ENCODE measurements at places on chromosomes 3 and 15.
A peak's percentile ranks its signal among the peaks of the same experiment; 100 is the strongest.

GRCh38 chr3:182723596-182723995, 69.7 kb upstream of the ATP11B start:
- H3K4me1 ChIP-seq: no peaks in the 10 kb centered on the region
- H3K4me3 ChIP-seq: no peak overlapping the region
- no peaks in the 10 kb centered on the region for H3K27me3 ChIP-seq

DNA sequence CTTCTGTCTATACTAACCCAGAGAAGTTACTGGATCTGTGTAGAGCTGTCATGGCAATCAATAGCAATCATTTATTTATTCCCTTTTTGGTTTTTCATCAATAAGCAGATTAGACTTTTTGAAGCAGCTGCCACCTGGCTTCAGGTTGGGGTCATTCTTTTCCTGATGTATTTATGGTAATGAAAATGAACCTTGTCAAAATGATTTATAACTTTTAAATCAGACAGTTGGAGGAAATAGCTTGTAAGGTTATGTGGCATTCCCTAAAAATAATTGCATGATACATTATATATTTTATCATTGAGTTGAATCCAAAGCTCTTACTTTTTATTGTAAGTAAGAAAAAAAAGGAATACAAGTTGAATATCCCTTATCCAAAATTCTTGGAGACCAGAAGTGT, 8.6 kb downstream of the TIPARP start:
- DNase-seq: no peak
- H3K4me3 ChIP-seq: no peak overlapping the region
- H3K27me3 ChIP-seq: no peaks in the 10 kb centered on the region
- H3K27ac ChIP-seq: no peak overlapping the region

- no peaks in the 10 kb centered on the region for H3K36me3 ChIP-seq
- H3K4me1 ChIP-seq: peaks cover 54% of the 10 kb centered on the region
- no peaks in the 10 kb centered on the region for H3K27me3 ChIP-seq
- H3K27ac ChIP-seq: peak overlapping the region; percentile 77
- no peak overlapping the region for H3K4me3 ChIP-seq
- DNase-seq: no peak
Observed at GRCh38 chr3:69867941-69868505, 128.8 kb downstream of the MITF start.

DNA sequence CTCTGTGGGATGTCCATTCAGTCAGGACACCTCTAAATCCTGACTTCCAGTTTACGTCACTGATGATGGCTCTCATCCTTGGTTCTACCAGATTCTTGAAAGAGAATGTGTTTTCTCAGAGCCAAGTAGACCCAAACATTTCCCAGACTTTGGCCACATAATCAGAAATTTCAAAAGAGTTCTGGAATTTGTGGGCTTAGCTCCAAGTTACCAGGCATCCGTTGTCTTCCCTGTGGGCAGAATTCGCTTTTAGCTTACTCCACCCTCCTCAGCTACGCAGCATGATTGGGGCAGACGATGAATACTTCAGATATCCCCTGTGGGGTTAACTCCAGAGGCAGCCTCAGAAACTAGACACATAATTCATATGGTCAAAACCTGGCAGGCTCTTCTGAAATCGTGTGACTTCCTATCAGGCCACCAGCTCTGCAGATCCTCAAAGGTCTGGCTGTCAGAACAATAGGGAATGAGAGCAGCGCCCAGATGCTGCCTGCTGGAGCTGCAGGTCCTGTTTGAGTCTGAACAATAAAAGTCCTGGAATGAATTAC, 30.6 kb downstream of the CRTC3 start:
- DNase-seq: no peak
- H3K27ac ChIP-seq: no peak overlapping the region
- no peaks in the 10 kb centered on the region for H3K4me1 ChIP-seq
- H3K36me3 ChIP-seq: no peaks in the 10 kb centered on the region
- H3K27me3 ChIP-seq: no peaks in the 10 kb centered on the region

GRCh38 chr3:177195242-177195991, 1.9 kb downstream of the TBL1XR1 start:
- H3K36me3 ChIP-seq: peaks cover 7% of the 10 kb centered on the region
- H3K27me3 ChIP-seq: no peaks in the 10 kb centered on the region
- peak; percentile 58 for DNase-seq
- H3K4me3 ChIP-seq: peak overlapping the region; percentile 92
- peaks cover 26% of the 10 kb centered on the region for H3K4me1 ChIP-seq
- peak overlapping the region; percentile 87 for H3K27ac ChIP-seq

DNA sequence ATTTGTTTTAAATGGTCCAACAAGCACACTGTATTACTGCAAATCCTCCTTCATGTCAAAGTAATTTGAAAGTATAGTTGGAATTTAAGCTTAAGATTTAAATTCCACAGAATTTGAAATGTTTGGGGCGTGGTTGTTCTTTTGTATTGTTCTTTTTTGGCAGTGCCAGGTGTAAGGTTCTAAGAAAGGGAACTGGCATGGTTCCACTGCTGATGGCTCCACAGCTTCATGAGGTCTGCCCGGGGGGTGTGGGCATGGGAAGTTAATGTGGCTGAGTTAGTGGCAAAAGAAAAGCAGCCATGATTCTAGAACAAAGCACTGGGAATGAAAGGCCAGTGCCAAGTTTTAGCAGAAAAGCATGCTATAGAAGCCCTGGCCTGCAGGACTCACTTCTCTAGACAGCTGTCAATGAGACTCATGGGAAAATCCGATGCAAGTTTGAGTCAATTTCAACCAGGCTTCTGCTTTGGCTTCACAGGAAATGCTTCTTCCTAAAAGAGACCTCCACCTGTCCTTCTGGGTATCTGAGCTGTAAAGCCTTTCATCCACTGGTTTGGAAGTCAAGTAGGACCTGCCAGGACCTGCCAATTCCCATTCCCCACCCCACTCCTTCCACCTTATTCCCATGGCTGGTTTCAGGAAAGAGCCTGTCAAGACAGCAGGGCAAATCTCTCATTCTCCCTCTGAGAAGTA, 18.9 kb downstream of the CDCP1 start:
- peaks cover 41% of the 10 kb centered on the region for H3K36me3 ChIP-seq
- H3K27me3 ChIP-seq: no peaks in the 10 kb centered on the region
- H3K27ac ChIP-seq: peak overlapping the region; percentile 100

- no peak for DNase-seq
- H3K27me3 ChIP-seq: no peaks in the 10 kb centered on the region
- no peaks in the 10 kb centered on the region for H3K36me3 ChIP-seq
- H3K27ac ChIP-seq: no peak overlapping the region
- H3K4me3 ChIP-seq: no peak overlapping the region
Observed at GRCh38 chr15:89052474-89052873, 35.8 kb upstream of the ABHD2 start.

GRCh38 chr15:40115670-40116093, 7.0 kb upstream of the BMF start:
- H3K4me1 ChIP-seq: peaks cover 3% of the 10 kb centered on the region
- H3K4me3 ChIP-seq: no peak overlapping the region
- no peaks in the 10 kb centered on the region for H3K27me3 ChIP-seq
- H3K36me3 ChIP-seq: no peaks in the 10 kb centered on the region
- peak; percentile 27 for DNase-seq
- no peak overlapping the region for H3K27ac ChIP-seq

GRCh38 chr3:132660052-132660810, at the start of gene UBA5:
Gene UBA5, plus strand, starts transcription at chr3:132660329. Its CDS starts 209 bp downstream, at chr3:132660538.
- no peaks in the 10 kb centered on the region for H3K36me3 ChIP-seq
- DNase-seq: peak; percentile 52
- H3K4me3 ChIP-seq: peak within 1 kb of the TSS; percentile 93
- H3K27me3 ChIP-seq: no peaks in the 10 kb centered on the region
- peak within 1 kb of the TSS; percentile 35 for H3K27ac ChIP-seq

DNA sequence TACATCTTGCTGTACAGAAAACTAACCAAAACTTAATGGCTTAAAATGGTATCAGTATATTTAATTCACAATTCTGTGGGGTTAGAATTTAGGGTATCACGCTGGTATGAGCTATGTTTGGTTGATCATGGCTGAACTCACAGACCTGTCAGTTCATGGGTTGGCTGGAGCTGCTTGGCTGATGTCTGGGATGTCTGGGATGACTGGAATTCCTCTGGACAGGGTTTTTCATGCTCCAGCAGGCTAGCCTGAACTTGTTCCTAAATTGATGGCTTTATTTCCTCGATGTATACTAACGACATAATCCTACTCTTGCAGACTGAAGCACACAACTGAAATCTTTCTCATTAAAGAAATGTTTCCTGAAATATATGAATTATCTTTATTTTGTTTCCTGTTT, 338.9 kb upstream of the GBE1 start:
- no peaks in the 10 kb centered on the region for H3K36me3 ChIP-seq
- DNase-seq: no peak
- H3K27ac ChIP-seq: no peak overlapping the region
- no peak overlapping the region for H3K4me3 ChIP-seq
- no peaks in the 10 kb centered on the region for H3K27me3 ChIP-seq

GRCh38 chr3:98596541-98597500, 3.4 kb upstream of the CPOX start:
- H3K27me3 ChIP-seq: no peaks in the 10 kb centered on the region
- H3K36me3 ChIP-seq: no peaks in the 10 kb centered on the region
- H3K27ac ChIP-seq: no peak overlapping the region

All from PC-3 (cell line).